ENCODE measurements at places on chromosomes 5 and 9. TPM values are rescaled to one million over a fixed set of nuclear protein-coding genes. Genes with fewer than 3 reads are reported as not detected.

GRCh38 chr5:124182133-124182532, 564.3 kb downstream of the ZNF608 start:
- H3K36me3 ChIP-seq = no peaks in the 10 kb centered on the region
- H3K4me3 ChIP-seq = no peak overlapping the region
- H3K27ac ChIP-seq = no peak overlapping the region
- no peak for DNase-seq

DNA sequence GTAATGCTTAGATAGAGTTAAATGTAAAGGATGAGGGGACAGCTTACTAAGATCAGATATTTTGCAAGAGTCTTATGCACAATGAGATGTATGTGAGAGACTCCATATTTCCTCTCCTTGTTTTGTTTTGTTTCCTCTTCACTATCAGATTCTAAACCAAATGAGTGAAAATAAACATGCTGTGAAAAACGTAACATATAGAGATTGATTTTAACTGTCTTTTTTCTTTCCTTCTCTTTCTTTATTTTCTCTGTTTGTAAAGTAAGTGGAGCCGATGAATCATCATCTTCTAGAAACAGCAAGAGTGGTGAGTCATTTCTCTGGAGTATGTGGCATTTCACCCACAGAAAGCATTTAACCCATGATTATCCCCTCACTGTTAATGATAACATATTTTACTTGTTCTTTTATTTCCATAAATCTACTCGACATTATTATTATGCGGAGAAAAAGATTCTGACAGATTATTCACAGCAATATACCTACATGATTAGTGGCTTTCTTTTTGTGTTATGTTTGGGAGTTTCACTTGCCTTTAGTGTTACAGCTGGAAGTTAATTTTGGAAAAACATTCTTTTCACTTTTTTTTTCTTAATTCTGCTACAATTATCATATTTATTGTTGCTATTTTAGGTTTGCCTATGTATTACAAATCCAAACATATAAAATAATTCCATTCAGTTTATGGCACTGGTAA, 2.1 kb upstream of the ANXA1 start:
- H3K27ac ChIP-seq = no peak overlapping the region
- H3K4me1 ChIP-seq = peaks cover 5% of the 10 kb centered on the region
- no peak for DNase-seq
- H3K4me3 ChIP-seq = no peak overlapping the region
- H3K27me3 ChIP-seq = peaks cover 7% of the 10 kb centered on the region

- peak; percentile 45 for DNase-seq
- no peaks in the 10 kb centered on the region for H3K36me3 ChIP-seq
- peaks cover 42% of the 10 kb centered on the region for H3K27me3 ChIP-seq
- H3K4me3 ChIP-seq = no peak overlapping the region
- H3K4me1 ChIP-seq = no peaks in the 10 kb centered on the region
These were observed 68.4 kb downstream of the PSD2 start for GRCh38 chr5:139863855-139864558.

GRCh38 chr5:135886136-135886535, 9.5 kb downstream of the IL9 start:
- H3K4me1 ChIP-seq = peaks cover 8% of the 10 kb centered on the region
- no peaks in the 10 kb centered on the region for H3K36me3 ChIP-seq
- H3K4me3 ChIP-seq = no peak overlapping the region
- H3K27me3 ChIP-seq = peaks cover 35% of the 10 kb centered on the region
- DNase-seq = no peak

- H3K4me3 ChIP-seq = no peak overlapping the region
- no peaks in the 10 kb centered on the region for H3K4me1 ChIP-seq
- H3K27ac ChIP-seq = no peak overlapping the region
- no peaks in the 10 kb centered on the region for H3K27me3 ChIP-seq
- DNase-seq = no peak
- no peaks in the 10 kb centered on the region for H3K36me3 ChIP-seq
These were observed 551.0 kb downstream of the ZNF608 start for GRCh38 chr5:124195411-124195810.

DNA sequence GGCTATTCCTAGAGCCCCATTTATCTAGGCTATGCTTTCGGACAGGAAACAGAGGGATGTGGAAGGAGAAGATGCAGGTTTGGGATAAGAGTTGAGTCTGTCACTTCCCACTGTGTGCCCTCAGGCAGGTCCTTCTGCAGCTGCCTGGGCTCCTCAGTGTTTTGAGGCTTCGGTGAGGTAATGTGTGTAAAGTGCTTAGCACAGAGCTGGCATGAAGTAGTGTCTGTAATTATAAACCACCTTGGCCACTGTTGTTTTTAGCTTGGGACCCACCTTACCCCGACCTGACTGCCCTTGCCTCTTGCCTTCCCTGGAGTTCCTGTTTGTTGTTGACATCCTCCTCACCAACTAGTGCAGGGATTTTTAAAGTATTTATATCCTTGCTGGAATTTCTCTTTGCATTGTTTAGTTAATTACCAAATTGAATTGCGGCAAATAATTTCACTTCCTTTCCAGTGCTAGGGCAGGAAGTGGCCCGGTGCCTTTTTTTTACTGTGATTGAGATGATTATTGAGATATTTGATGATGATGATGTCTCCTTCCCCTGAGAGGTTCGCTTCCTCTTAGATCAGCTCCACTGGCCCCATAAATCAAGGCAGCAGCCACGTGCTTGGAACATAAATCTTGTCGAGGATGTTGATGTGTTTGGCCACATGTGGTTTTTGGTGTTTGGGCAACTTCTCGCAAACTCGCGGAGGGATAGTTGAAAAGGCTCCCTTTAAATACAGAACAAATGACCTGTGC, 38.3 kb upstream of the DAB2IP start:
- peaks cover 19% of the 10 kb centered on the region for H3K4me1 ChIP-seq
- no peaks in the 10 kb centered on the region for H3K36me3 ChIP-seq
- H3K27me3 ChIP-seq = peaks cover 45% of the 10 kb centered on the region
- no peak overlapping the region for H3K27ac ChIP-seq
- peak; percentile 23 for DNase-seq

- DNase-seq = no peak
- H3K36me3 ChIP-seq = no peaks in the 10 kb centered on the region
- H3K27ac ChIP-seq = no peak overlapping the region
- H3K27me3 ChIP-seq = peaks cover under 1% of the 10 kb centered on the region
- peaks cover 6% of the 10 kb centered on the region for H3K4me1 ChIP-seq
These were observed 148.7 kb upstream of the ERCC6L2 start for GRCh38 chr9:95726756-95727155.

- H3K4me1 ChIP-seq = no peaks in the 10 kb centered on the region
- no peaks in the 10 kb centered on the region for H3K27me3 ChIP-seq
- peaks cover 5% of the 10 kb centered on the region for H3K36me3 ChIP-seq
- DNase-seq = no peak
- H3K4me3 ChIP-seq = no peak overlapping the region
These were observed 77.0 kb downstream of the ABCA1 start for GRCh38 chr9:104850786-104851545.

GRCh38 chr9:133144142-133144903, 19.4 kb downstream of the GBGT1 start:
- no peaks in the 10 kb centered on the region for H3K36me3 ChIP-seq
- H3K27ac ChIP-seq = peak overlapping the region; percentile 98
- peak overlapping the region; percentile 68 for H3K4me3 ChIP-seq
- peaks cover 41% of the 10 kb centered on the region for H3K4me1 ChIP-seq
- DNase-seq = peak; percentile 88

DNA sequence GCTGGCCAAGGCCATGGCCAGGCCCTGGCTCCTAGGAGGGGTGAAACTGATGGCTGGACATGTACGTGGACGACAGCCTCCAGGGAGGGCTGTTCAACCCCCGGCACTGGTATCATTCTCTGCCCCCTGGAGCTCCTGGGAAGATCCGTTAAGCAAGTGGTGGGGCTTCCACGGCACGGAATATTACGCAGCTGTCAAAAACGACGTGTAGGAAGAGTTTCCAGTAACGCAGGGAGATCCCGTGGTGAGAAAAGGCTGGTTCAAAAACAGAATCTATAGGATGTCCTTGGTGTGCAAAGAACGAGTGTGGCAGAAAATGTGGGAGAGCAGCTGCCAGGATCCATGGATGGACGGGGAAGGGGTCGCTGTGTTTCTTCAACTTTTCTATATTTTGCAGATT, 36.3 kb upstream of the TMEM250 start:
- H3K4me1 ChIP-seq = no peaks in the 10 kb centered on the region
- no peaks in the 10 kb centered on the region for H3K36me3 ChIP-seq
- H3K4me3 ChIP-seq = no peak overlapping the region
- no peak overlapping the region for H3K27ac ChIP-seq

DNA sequence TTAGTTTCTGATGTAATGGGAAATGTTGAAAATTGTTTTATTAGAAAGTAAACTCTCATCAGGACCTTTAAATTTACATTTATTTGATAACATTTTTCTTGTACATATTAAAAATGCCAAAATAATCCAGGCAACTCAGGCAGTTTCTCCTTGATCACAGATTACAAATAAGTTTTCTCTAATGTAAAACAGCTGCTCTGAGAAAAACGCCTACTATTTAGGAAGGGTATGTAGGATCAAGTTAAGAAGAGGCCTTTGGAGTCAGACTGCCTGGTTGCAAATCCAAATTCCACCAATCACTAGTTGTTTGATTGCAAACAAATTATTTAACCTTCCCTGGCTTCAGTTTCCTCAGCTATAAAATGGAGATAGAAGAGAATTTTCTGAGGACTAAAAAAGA, 610.8 kb downstream of the PDE4D start:
- peaks cover 4% of the 10 kb centered on the region for H3K4me1 ChIP-seq
- no peak overlapping the region for H3K27ac ChIP-seq
- DNase-seq = no peak
- H3K36me3 ChIP-seq = no peaks in the 10 kb centered on the region

DNA sequence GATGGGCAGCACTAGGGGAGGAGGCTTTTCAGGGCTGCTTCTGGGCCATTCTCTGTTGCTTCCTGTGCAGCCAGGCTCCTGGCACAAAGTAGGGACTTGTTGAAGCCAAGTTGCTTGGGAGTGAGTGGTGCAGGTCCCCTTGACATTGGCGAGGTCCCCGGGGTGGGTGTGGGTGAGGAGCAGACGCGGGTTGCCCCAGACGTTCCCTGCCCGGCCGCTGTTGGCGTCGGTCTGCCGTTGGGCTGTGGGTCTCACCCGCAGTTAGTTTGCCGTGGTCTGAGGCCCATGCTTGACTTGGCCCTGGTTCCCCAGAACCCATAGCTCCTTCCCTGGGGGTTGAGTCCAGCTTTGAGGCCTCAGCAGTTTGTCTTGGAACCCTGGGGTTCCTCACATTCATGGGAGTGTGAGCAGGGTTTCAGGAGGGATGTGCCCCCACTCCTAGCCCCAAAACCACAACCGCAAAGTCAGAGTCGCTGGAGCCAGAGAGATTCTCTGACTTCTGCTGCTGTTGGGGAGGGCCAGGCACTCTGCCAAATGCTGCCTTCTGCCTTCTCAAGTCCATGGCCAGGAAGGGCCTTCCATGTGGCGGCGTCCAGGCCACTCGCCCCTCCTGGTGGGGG, 77.5 kb downstream of the RXRA start:
- H3K4me3 ChIP-seq = peak overlapping the region; percentile 48

GRCh38 chr9:128190516-128191405, 611 bp downstream of the CIZ1 start:
- H3K36me3 ChIP-seq = peaks cover 8% of the 10 kb centered on the region
- H3K27me3 ChIP-seq = no peaks in the 10 kb centered on the region
- DNase-seq = no peak
- H3K4me1 ChIP-seq = peaks cover 19% of the 10 kb centered on the region
- H3K27ac ChIP-seq = peak overlapping the region; percentile 99
- peak overlapping the region; percentile 92 for H3K4me3 ChIP-seq

SLC25A48 gene
- polyA plus RNA-seq = not detected

GRHPR gene
- 141 TPM for polyA plus RNA-seq

KIF4B gene
- polyA plus RNA-seq = not detected

SLCO6A1 gene
- polyA plus RNA-seq = not detected

ADAMTSL1 gene
- polyA plus RNA-seq = not detected

GMCL2 gene
- polyA plus RNA-seq = not detected

ADCY2 gene
- polyA plus RNA-seq = not detected

Data from naive B cell (primary cell).